Left cardiac atrium (tissue), 4 donors: ENCODE measurements at places on chromosomes 13 and 19. TPM values are rescaled to one million over a fixed set of nuclear protein-coding genes. Genes with fewer than 3 reads are reported as not detected.

Gene LILRB4
- 11.8 TPM for total RNA-seq

Gene UPK1A
- total RNA-seq = not detected

Gene SERP2
- 12.9 TPM for total RNA-seq

Gene LRG1
- total RNA-seq = 0.88 TPM

Gene MTMR6
- 13.3 TPM for total RNA-seq

Gene C2CD4C
- total RNA-seq = 0.88 TPM
